ENCODE measurements at places on chromosomes 2 and 18.

DNA sequence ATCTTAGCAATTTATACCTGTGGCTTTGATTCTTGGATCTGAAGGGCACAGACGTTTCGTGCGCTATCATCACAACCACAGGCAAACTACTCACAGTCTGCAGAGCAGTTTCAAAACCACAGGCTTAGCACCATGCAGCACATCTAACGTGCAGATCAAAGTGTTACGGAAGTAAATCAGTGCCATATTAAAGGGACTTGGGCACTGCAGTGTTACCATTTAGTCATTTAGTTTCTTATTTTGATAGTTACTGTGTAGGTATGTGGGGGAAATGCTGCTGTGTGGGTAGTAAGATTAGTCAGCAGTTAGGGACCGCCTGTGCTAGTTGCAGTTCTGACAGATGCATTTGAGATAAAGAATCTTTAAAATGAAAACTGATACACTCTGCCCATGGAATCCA, 384.0 kb downstream of the NBAS start:
- peak; percentile 53 for DNase-seq
- H3K4me1 ChIP-seq: peaks cover 52% of the 10 kb centered on the region
- H3K27me3 ChIP-seq: peaks cover 1% of the 10 kb centered on the region
- H3K4me3 ChIP-seq: peak overlapping the region; percentile 7
- peaks cover 37% of the 10 kb centered on the region for H3K36me3 ChIP-seq

GRCh38 chr18:52824126-52824525, 484.1 kb downstream of the DCC start:
- H3K27me3 ChIP-seq: no peaks in the 10 kb centered on the region
- no peak for DNase-seq
- H3K4me1 ChIP-seq: no peaks in the 10 kb centered on the region
- H3K36me3 ChIP-seq: no peaks in the 10 kb centered on the region

DNA sequence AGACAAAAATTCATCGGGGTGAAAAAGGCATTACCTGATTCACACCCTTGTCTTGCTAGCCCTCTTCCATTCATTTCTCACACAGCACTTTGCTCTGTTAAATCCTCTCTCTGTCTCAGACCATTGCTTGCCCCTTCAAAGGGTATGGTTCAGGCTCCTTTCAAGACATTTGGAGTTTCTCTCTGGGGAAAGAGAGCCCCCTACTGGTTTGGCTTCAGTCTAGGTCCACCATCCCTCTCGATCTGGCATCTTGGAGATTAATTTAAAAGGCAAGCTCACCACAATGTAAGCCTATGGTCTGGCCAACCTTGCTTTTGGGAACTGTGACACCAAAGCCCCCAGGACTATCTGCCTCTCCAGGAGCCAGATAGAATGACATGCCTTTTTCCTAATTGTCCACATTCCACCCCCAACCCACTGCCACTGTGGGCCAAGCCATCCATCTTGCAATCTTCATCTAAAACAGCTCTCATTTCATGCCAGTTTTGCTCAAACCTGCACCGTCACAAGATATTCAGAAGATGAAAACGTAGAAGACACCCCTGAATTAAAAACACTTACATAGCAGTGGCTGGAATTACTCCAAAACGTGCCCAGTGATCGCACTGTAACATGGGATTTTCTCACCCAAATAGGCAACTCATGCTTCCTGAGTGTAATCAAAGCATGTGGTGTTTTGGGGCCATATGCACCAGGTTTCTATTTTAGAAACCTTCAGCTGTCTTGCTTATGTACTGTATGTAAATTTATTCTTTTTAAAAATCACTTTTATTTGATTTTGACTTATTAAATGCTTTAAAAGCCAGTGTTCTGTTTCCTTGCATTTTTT, 93.9 kb downstream of the FARSB start:
- peak; percentile 14 for DNase-seq
- H3K4me1 ChIP-seq: no peaks in the 10 kb centered on the region
- no peak overlapping the region for H3K4me3 ChIP-seq
- H3K36me3 ChIP-seq: peaks cover 30% of the 10 kb centered on the region
- peaks cover under 1% of the 10 kb centered on the region for H3K27me3 ChIP-seq

GRCh38 chr2:218964041-218964771, 4.7 kb downstream of the CDK5R2 start:
- DNase-seq: no peak
- no peak overlapping the region for H3K4me3 ChIP-seq
- peaks cover 68% of the 10 kb centered on the region for H3K27me3 ChIP-seq
- H3K36me3 ChIP-seq: no peaks in the 10 kb centered on the region

DNA sequence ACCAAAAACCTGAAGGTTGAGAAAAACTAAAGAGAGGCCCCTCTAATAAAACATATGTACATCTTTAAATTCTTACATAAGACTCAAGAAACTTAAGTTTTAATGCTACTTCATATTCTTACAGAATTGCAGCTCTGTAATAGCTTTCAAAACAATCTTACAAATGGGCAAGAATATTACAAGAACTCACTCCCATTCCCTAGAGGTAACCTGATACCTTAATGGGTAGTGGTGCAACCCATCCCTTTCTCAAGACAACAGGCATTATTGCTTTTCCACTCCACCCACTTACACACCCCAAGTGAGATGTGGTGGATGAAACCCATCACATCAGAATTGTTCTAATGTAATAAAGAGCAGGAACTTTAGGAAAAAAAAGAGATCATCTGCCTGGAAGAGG, 103.7 kb downstream of the RBMS1 start:
- H3K4me1 ChIP-seq: peaks cover 91% of the 10 kb centered on the region
- peak overlapping the region; percentile 2 for H3K27ac ChIP-seq
- no peak for DNase-seq
- no peaks in the 10 kb centered on the region for H3K27me3 ChIP-seq
- H3K4me3 ChIP-seq: no peak overlapping the region
- H3K36me3 ChIP-seq: peaks cover 4% of the 10 kb centered on the region

GRCh38 chr2:169997140-169997887, 170.1 kb downstream of the UBR3 start:
- no peaks in the 10 kb centered on the region for H3K4me1 ChIP-seq
- H3K27ac ChIP-seq: no peak overlapping the region
- H3K36me3 ChIP-seq: peaks cover 24% of the 10 kb centered on the region

DNA sequence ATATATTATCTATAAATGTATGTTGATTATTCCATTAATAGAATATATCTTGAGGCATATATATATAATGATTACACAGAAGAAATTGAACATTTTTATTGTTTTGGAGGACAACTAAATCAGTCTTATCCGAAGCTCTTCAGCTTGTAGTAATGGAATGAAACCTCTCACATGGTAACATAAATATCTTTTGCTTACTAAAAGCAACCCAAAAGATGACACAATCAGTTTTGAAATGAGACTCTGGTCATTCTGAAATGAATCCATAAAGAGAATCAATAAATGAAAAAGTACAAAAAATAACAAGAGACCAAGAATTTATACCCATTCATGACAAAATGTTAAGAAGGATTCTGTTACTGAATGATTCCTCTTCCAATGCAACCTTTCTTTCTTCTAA, 110.2 kb downstream of the FIGN start:
- no peak overlapping the region for H3K4me3 ChIP-seq
- H3K4me1 ChIP-seq: no peaks in the 10 kb centered on the region
- H3K36me3 ChIP-seq: no peaks in the 10 kb centered on the region
- DNase-seq: no peak
- H3K27me3 ChIP-seq: no peaks in the 10 kb centered on the region

GRCh38 chr2:133680343-133681049, 112.2 kb upstream of the NCKAP5 start:
- no peak overlapping the region for H3K4me3 ChIP-seq
- no peaks in the 10 kb centered on the region for H3K36me3 ChIP-seq
- H3K4me1 ChIP-seq: no peaks in the 10 kb centered on the region
- peaks cover 2% of the 10 kb centered on the region for H3K27me3 ChIP-seq

DNA sequence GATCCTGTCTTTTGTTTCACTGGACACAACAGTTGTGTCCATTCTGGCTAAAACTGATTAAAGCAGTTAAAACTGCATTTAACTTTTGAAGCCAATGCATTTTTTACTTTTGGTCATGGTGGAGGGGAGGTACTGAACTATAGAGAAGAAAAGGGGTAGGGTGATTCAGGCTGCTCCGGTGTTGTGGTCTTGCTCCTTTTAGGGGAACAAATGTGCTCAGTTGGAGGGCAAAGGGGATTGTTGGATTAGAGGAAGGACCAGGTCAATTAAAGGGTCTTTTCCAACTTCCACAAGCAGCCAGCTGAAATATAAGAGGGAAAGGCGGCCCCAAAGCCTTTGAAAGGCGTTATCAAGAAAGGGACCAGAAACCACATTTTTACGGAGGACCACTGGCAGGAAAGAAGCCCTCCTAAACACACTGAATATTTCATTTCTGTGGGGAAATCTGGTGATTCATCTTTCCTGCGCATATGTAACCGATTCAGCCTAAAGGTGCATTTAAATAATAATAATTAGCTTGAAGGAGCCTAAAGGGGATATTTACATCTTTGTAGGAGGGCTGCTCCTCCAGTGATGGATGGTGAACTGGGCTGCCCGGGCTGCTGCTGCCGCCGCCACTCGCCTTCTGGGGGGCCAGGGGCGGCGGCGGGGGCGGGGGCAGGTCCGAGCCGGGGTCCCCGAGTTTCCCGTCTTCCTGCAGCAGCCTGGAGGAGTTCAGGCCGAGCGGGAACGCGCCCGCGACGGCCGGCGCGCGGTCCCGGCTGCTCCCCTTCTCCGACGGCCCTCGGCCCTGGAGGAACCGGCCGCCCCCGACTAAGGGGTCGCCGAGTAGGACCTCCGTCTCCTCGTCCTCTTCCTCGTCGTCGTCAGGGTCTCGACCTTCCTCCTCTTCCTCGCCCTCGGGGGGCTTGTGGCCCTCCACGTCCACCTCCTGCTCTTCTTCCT, 5.2 kb downstream of the SKOR2 start:
- DNase-seq: no peak
- H3K4me1 ChIP-seq: peaks cover 12% of the 10 kb centered on the region
- H3K27ac ChIP-seq: peak overlapping the region; percentile 48
- H3K27me3 ChIP-seq: peaks cover 67% of the 10 kb centered on the region
- H3K36me3 ChIP-seq: peaks cover 9% of the 10 kb centered on the region

DNA sequence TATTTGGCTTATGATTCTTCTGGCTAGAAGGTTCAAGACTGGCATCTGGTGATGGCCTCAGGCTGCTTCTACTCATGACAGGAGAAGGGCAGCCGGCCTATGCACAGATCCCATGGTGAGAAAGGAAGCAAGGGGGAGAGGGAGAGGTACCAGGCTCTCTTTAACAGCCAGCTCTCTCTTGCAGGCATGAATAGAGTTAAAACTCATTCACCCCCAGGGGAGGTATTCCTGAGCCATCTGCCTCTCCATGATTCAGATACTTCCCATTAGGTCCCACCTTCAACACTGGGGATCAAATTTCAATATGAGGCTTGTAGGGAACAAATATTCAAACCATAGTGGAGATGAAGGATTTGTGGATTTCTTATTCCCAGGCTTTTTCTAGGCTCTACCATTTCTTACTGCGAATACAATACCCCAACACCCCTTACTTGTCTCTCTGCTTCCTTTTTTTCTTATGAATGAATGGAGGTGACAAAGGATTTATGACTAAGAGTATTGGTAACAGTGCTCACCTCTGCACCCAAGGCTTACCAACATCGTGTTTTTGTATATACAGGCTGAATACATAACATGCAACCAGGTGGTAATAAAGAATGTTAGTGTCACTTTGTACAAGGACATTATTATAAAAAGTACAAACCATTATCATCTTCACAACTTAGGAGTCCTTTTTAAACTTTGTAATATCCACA, 454.6 kb upstream of the TRIB2 start:
- H3K27me3 ChIP-seq: peaks cover 1% of the 10 kb centered on the region
- DNase-seq: no peak
- peaks cover 2% of the 10 kb centered on the region for H3K36me3 ChIP-seq
- peaks cover 20% of the 10 kb centered on the region for H3K4me1 ChIP-seq
- H3K4me3 ChIP-seq: no peak overlapping the region

DNA sequence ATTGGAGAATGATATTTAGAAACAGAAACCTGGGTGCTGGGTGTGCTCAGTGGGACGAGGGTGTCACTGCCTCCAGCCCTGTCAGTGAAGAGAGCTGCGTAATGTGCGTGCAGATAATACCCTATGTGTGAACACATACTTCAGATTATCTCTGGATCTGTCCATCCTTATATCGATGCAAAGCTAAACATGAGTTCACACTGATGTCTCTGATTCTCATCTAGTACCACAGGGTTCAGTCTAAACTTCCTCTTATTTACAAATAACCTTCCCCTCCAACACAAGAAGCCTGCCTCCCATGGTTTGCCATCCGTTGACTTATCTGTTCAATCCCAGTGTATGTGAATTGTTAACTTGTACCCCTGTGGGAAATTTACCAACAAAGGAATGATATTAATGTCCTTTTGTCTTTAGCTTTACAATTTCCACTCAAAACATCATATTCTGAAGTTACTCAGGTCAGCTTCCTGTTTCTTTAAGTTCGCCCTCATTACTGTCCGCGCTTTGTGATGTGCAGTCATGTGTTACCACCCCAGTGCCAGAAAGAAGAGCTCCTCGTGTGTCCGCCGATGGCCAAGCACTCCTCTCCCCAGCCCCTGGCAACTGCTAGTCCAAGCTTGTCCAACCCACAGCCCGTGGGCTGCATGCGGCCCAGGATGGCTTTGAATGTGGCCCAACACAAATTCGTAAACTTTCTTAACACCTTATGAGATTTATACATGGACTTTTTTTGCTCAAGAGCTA, 108.2 kb downstream of the RTP5 start:
- H3K4me3 ChIP-seq: no peak overlapping the region
- no peak for DNase-seq
- no peak overlapping the region for H3K27ac ChIP-seq
- H3K4me1 ChIP-seq: peaks cover 3% of the 10 kb centered on the region
- peaks cover 13% of the 10 kb centered on the region for H3K36me3 ChIP-seq
- H3K27me3 ChIP-seq: no peaks in the 10 kb centered on the region

- H3K27ac ChIP-seq: no peak overlapping the region
- H3K36me3 ChIP-seq: no peaks in the 10 kb centered on the region
- H3K4me3 ChIP-seq: no peak overlapping the region
Observed at GRCh38 chr2:62586981-62587380, 81.0 kb upstream of the TMEM17 start.

- DNase-seq: no peak
- H3K4me3 ChIP-seq: peak overlapping the region; percentile 99
- H3K27ac ChIP-seq: peak overlapping the region; percentile 98
- H3K27me3 ChIP-seq: no peaks in the 10 kb centered on the region
- peaks cover 50% of the 10 kb centered on the region for H3K4me1 ChIP-seq
Observed at GRCh38 chr2:10120877-10121574, 1.5 kb upstream of the RRM2 start.

GRCh38 chr18:24234850-24235418, 96.1 kb downstream of the CABYR start:
- H3K4me1 ChIP-seq: no peaks in the 10 kb centered on the region
- H3K27ac ChIP-seq: no peak overlapping the region
- no peaks in the 10 kb centered on the region for H3K36me3 ChIP-seq
- DNase-seq: no peak

DNA sequence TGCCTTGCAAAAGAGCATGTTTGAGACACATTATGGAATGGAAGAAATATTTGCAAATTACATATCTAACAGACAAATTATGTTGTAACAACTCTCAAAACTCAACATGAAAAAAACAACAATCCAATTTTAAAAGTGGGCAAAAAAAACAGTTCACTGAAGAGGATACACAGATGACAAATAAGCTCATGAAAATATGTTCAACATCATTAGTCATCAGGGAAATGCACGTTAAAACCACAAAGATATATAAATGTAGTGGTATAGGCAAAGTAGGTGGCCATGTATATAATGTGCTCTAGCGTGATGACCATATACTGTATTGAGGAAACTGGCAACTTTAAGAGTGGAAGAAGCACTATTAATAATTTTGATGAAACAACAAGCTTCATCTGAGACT, 220.1 kb downstream of the IRS1 start:
- no peak overlapping the region for H3K4me3 ChIP-seq
- H3K4me1 ChIP-seq: no peaks in the 10 kb centered on the region

Measured in activated naive CD8-positive, alpha-beta T cell treated with anti-CD3 and anti-CD28 coated beads, Interleukin-2, amount 50 U/mL, for 24 hours (primary cell).